Iris pigment epithelial cell (primary cell): ENCODE measurements at places on chromosomes 12 and 14.
A peak's percentile ranks its signal among the peaks of the same experiment; 100 is the strongest.

DNA sequence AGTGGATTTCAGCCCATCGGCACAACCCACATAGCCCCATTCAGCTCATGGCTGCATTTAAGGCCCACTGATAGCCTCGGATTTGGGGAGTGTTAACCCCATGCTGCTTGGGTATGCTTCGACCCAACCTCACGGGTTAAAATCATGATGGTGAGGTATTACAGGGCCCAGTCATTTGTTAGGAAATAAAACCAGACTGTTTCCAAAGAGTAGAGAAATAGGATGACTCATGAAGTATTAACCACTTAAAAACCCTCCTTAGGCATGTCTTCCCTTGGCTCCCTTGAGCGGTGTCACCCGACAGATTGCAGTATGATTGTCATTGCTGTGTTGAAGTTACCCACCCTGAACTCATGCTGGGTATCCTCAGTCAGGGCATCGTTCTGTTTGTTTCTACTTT, 289.1 kb downstream of the CACNA1C start:
- DNase-seq, result peak; percentile 88

GRCh38 chr12:31765931-31766330, 37.1 kb upstream of the AMN1 start:
- DNase-seq, result peak; percentile 36

DNA sequence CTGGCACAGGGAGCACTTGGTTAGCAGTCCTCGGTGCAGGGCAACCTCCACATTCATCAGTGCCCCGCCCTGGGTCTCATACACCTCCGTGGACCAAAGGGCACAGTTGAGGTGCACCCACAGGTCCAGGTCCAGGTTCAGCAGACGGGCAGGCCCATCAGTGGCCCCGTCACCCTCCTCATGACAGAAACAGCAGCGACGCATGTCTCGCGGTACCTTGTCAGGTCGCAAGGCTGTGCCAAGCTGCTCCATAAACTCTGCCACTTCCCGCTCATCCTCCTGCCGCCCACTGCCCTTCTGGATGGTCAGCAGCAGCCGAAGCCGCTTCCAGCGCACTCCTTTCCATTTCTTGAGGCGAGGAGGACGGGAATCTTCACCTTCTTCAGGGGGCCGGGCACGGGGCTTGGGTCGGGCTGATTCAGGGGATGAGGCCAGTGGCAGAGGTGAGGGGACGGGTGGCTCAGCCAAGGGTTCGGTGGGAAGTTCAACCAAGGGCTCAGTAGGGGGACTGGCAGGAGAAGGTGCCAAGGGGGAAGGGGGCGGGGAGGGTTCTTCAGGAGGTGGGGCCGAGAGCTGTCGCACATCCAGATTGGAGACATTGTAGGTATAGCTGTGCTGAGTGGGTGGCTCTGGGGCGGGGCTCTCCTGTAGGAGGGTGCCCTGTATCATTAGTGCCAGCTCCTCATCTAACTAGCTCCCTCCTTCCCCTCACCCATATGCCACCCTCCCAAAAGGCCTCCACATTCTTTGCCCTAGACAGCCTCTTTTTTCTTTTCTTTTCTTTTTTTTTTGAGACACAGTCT, 8.3 kb upstream of the PRKAG1 start:
- no peak for DNase-seq

- DNase-seq, result peak; percentile 2
Observed at GRCh38 chr12:97194546-97194945, 268.1 kb upstream of the RMST start.

- no peak for DNase-seq
Observed at GRCh38 chr12:58463051-58463450, 457.3 kb downstream of the LRIG3 start.

DNA sequence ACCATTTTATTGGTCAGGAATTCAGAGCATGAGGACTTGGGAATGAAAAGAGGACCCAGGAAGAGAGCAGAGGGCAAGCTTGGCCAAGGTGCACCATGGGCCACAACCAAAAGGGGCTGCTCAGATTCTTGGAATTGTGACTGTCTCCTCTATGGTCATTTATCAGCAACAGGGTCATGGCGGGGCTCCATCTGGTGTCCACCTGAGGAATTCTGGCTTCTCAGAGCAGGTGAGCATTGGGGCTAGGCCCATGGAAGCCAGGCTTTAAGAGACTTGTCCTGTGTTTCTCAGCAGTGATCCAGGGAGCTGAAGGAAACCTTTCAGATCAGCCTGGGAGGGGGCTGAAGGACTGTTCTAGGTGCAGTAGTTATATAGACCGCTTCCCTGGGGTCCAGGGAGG, 2.6 kb upstream of the RIN3 start:
- DNase-seq, result no peak

DNA sequence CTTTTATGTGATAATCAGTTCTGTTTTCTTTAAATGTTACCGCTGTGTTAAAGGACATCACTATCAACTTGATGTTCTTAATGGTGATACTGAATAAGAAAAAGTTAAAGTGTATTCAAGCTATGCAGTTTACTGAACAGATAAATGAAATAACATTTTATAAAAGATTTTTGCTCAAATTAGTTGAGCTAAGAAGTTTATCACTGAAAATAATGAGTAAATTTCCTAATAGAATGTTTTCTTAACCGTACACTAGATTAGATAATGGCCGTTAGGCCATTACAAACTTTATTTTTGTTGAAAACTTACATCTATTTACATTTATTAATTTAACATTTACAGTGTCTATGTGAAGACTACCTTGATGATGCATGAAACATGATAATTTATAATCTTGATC, 25.0 kb downstream of the ATF7IP start:
- DNase-seq, result no peak

DNA sequence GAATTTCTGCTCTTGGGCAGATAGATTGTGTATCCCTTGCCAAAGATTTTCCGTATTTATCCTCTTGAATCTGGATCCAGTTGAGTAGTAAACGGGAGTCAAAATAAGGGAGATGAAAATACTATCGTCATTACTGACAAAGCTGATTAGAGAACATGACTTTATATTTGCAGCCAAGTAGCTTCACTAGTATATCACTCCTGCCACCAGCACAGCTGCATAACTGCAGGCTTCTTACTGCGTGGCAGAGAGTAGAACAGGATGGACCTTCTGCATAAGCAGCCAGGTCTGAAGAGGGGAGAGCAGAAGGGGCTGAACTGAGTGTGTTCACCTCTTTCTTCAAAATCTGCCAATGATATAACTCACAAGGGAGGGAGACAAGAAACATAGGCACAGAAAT, 283.7 kb downstream of the FBXL14 start:
- no peak for DNase-seq

GRCh38 chr12:91974541-91975085, 171.0 kb downstream of the BTG1 start:
- DNase-seq, result peak; percentile 59

DNA sequence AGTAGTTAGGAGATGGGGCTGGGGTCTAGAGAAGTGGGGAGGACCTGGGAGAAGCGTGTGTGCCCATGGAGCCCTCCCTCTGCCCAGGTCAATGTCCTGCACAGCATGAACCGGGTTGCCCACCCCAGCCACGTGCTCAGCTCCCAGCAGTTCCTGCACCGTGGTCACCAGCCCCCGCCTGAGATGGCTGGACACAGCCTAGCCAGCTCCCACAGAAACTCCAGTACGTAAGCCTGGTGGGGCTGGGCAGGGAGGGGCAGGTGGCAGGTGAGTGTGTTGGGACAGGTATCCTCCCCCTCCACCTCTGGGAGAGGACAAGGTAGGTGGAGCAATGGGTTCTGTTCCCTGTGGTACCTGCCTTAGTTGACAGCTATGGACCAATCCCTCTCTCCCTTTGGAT, 20.7 kb downstream of the CLSTN3 start:
- DNase-seq, result no peak

DNA sequence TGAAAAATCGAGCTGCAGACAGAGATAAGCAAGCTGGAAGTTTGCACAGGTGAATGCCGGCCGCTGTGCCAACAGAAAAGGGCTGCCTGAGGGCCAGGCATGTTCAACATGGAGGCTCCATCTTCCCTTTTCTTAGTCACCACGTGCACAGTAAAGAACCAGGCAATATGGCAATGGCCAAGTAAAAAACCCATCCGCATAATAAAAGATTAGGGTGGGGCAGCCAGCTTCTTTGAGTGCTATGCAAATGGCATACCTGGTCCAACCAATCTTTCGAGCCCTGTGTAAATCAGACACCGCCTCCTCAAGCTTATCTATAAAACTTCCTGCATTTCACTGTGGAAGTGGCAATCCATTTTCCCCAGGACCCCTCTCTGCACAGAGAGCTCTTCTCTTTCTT, 16.7 kb downstream of the PNP start:
- DNase-seq, result no peak

GRCh38 chr14:54621686-54622085, 54.8 kb downstream of the SAMD4A start:
- no peak for DNase-seq

DNA sequence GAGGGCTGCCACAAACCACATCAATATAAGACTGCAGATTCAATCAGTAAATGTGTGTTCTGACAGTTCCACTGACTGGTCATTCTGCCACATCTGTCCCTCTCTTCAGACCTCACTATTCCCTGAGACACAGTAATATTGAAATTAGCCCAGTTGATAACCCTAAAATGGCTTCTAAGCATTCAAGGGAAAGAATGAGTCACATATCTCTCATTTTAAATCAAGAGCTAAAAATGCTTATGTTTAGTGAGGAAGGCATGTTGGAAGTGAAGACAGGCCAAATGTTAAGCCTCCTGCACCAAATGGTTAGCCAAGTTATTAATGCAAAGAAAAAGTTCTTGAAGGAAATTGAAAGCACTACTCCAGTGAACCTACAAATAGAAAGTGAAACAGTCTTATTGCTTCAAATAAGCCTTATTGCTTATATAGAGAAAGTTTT, 24.5 kb upstream of the KIF21A start:
- peak; percentile 88 for DNase-seq

DNA sequence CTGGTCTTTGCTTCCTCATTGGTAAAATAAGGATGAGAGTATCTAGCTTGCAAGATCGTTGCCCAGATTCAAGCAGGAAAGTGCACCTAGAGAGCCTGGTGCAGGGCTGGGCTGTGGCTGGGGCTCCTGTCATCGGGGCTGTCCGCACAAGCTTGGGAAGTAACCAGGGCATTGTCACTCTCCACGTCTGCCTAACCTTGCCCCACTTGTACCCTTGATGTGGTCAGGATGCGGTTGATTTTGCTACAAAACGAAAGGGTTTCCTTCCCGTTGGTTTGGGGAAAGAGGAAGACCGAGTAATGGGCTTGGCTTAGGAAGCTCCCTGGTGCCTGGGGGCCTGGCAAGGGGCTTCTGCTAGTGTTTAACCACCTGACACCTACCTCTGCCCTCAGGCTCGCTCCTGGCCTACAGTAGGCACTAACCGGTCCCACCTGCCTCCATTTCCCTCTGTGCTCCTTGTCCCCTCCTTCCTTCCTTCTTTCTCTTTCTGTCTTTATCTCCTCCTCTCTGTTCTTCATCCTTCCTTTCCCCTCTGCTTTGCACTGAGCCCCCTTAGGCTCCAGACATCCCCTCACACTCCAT, 21.8 kb downstream of the MVK start:
- DNase-seq, result no peak

DNA sequence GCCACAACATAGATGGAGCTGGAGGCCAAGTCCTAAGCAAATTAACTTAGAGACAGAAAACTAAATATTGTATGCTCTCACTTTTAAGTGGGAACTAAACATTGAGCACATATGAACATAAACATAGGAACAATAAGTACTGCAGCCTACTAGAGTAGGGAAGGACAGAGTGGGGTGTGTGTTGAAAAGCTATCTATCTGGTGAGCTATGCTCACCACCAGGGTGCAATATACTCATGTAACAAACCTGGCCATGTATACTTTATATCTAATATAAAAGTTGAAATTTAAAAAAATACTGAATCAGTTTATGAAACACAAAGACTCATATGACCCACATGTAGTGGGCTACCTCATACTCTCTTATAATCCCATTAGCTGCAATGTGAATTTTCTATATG, 1305.0 kb downstream of the LRFN5 start:
- DNase-seq, result peak; percentile 21

DNA sequence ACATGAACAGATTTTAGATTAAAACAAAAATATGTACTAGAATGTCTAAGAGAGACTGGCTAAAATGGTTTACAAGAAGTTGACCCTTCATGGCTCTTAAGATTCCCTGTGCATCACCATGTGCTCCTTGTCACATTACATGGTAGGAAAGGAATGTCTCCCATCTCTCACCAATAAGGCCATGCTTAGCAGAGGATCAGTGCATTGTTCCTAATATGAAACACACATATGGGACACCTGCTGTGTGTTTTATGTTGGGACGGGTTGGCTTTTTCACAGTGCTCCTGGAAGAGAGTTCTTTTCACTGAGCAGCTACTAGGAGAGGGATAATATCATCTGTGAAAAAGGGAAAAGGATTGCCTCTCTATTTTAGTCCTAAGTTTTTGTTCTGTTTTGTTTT, 9.6 kb downstream of the PFKM start:
- DNase-seq, result peak; percentile 36

DNA sequence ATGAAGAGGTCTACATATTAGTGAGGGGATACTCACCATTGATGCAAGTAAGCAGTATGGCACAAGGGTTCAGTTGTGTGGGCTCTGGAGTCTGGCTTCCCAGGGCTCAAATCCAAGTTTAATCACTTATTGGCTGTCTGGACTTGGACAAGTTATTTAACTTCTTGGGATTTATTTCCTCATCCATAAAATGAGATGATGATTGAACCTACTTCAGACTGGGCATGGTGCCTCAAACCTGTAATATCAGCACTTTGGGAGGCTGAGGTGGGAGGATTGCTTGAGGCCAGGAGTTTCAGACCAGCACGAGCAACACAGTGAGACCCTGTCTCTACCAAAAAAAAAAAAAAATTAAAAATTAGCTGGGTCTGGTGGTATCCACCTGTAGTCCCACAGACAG, 67.9 kb downstream of the KCNK10 start:
- DNase-seq, result no peak

- peak; percentile 6 for DNase-seq
Observed at GRCh38 chr14:88380405-88380804, 5.1 kb upstream of the SPATA7 start.

DNA sequence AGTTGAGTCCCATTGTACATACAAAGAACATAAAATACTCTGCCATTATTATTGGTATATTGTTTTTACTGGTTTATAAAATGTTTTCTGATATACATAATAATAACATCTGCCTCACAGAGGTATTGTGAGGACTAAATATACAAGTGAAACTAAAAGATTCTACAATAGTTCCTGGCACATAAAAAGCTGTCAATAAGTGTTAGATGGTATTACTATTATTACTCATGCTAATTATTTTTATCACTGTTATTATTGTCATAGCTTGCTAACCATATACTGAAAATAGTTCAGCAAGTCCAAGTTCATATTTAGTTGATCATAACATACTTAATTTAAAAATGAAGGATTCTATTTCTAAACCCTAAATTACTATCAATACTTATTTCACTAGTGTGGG, 34.4 kb downstream of the BTG1 start:
- no peak for DNase-seq

DNA sequence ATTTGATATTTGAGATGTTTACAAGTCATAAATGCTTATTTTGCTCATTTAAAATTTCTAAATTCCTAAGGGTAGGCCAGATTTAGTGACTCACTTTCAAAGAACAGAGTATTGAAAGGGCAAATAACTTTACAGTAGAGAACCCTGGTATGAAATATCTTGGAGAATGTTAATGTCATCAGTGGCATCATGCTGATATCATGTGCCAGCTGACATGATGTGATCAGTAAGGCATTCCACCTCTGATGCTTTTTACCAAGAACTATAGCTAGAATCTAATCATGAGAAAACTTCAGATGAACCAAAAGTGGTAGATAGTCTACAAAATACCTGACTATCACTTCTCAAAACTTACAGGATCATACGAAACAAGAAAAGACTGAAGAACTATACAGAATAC, 2.9 kb upstream of the FLRT2 start:
- DNase-seq, result peak; percentile 84

GRCh38 chr12:74415633-74416032, 122.0 kb upstream of the ATXN7L3B start:
- peak; percentile 36 for DNase-seq
